Activated CD4-positive, alpha-beta T cell treated with anti-CD3 and anti-CD28 coated beads, Interleukin-2, amount 10 ng/mL, durations not matched to agents 7 days and 5 days (primary cell): ENCODE measurements at places on chromosomes 1 and 21. TPM values are rescaled to one million over a fixed set of nuclear protein-coding genes. Genes with fewer than 3 reads are reported as not detected.

DNA sequence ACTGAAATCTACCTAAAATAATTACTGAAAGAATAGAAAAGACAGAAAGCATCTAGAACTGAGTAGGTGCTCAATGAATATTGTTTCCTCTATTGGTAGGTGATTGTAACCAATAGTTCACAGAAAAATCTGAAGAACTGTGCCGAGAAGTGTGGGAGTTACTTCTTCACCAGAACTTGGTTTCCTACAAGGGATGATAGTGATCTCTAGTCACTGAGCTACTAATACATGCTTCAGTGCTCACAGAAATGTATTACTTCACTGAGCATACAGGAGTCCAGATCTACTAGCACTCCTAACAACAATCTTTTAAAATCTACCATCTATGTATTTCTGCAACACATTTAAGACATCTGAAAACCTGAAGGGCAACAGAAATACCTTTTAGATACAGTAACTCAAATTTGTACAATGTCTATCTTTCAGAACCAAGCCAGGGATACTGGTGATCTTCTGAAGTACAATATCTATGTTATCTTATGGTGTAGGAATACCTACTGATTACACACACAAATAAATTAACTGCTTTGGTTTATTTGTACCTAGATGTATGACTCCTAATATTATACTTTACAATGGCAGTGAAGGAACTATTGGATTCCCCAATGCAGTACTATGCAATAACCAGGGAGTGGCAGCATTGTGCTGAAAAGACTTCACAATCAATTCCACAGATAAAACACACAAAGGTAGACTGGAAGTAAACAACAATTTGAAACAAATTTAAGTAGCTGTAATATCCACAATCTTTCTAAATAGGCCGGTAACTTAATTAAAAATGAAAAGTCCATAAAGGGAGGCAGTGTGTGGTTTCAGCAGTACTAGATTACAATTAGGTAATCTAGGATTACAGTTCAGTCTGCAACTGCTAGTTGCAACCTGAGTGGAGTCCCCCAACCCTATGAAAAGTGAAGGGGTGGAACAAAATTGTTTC is 243.0 kb downstream of the SLC45A1 start:
- peak overlapping the region; percentile 51 for H3K27ac ChIP-seq
- H3K36me3 ChIP-seq: peaks cover 2% of the 10 kb centered on the region
- no peak overlapping the region for H3K4me3 ChIP-seq

- no peak overlapping the region for H3K27ac ChIP-seq
- H3K4me3 ChIP-seq: no peak overlapping the region
- H3K4me1 ChIP-seq: no peaks in the 10 kb centered on the region
- H3K27me3 ChIP-seq: peaks cover 27% of the 10 kb centered on the region
These were observed 62.8 kb upstream of the ZBTB40 start for GRCh38 chr1:22388671-22389450.

GRCh38 chr1:57157818-57158603 is 192.2 kb upstream of the C8B start:
- H3K4me1 ChIP-seq: no peaks in the 10 kb centered on the region
- H3K36me3 ChIP-seq: no peaks in the 10 kb centered on the region
- H3K27ac ChIP-seq: no peak overlapping the region
- H3K27me3 ChIP-seq: no peaks in the 10 kb centered on the region

- no peak for DNase-seq
- H3K4me3 ChIP-seq: no peak overlapping the region
- H3K36me3 ChIP-seq: no peaks in the 10 kb centered on the region
- H3K27ac ChIP-seq: no peak overlapping the region
These were observed 179.0 kb downstream of the SLC35F3 start for GRCh38 chr1:234083460-234083859.

DNA sequence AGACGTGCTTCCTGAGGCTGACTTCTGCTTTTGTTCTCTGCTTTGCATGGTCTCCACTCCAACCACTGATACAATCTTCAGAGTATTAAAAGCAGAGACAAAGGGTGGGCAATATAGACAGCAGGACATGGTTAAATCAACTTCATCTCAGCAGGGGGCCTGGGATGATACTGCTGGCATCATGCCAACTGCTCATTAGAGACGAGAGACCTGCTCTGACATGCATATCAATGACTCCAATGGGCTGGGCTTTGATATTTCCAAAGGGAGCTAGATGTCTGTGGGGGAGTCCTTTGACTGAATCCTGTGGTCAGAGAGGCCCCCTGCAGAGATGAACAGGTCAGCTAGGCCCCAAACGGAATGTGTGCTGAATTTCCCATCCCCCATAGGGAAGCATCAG is 106.6 kb downstream of the ACTL8 start:
- H3K36me3 ChIP-seq: no peaks in the 10 kb centered on the region
- no peak overlapping the region for H3K4me3 ChIP-seq
- no peak for DNase-seq

DNA sequence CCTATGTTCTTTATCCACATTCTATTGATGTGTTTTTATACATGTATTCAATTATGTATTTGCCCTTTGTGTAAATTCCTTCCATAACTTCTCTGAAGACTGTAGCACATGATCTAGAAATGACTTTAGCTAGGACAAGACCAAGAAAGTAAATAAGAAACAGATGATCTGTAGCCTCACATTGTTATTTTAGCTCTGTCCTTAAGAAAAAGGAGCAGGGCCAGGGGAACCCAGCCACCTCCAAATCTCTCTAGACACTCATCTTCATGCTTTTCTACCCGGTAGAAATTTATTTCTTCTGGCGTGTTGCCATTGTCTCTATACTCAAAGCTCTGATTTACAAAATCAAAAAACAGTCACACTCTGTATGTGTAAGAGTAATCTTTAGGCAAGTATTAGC is 27.1 kb downstream of the CDC7 start:
- H3K27me3 ChIP-seq: no peaks in the 10 kb centered on the region
- H3K4me3 ChIP-seq: no peak overlapping the region
- H3K4me1 ChIP-seq: peaks cover 27% of the 10 kb centered on the region
- no peak overlapping the region for H3K27ac ChIP-seq

- no peak overlapping the region for H3K27ac ChIP-seq
- H3K27me3 ChIP-seq: no peaks in the 10 kb centered on the region
- no peak for DNase-seq
- H3K4me1 ChIP-seq: no peaks in the 10 kb centered on the region
These were observed 1806.0 kb downstream of the MRPL39 start for GRCh38 chr21:23801292-23801691.

GRCh38 chr1:97186381-97186780 is 464.8 kb downstream of the PTBP2 start:
- H3K36me3 ChIP-seq: peaks cover 4% of the 10 kb centered on the region
- peak; percentile 7 for DNase-seq
- no peaks in the 10 kb centered on the region for H3K27me3 ChIP-seq
- no peak overlapping the region for H3K4me3 ChIP-seq
- no peaks in the 10 kb centered on the region for H3K4me1 ChIP-seq
- H3K27ac ChIP-seq: no peak overlapping the region

- H3K4me3 ChIP-seq: no peak overlapping the region
- no peak overlapping the region for H3K27ac ChIP-seq
- peaks cover 17% of the 10 kb centered on the region for H3K4me1 ChIP-seq
- DNase-seq: no peak
- no peaks in the 10 kb centered on the region for H3K36me3 ChIP-seq
These were observed 34.2 kb upstream of the GNPAT start for GRCh38 chr1:231206856-231207255.

DNA sequence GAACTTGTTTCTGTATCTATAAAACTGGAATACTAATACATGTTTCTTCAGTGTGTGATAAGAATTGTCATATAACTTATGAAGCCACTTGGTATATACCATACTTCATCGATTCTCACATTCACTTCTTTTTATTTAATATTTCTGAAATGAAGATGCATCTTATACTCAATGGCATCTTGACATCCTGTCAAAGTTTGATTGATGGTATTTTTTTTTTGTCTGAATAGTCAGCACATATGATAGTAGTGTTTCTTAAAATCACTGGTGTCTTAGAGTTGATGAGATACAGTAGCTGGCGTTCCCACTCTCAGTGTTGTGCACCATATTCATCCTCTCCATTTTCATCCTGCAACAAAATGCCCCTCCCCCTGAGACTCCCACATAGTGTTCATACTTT is 34.4 kb upstream of the C1orf105 start:
- H3K4me1 ChIP-seq: peaks cover 18% of the 10 kb centered on the region
- no peak overlapping the region for H3K4me3 ChIP-seq
- peaks cover 9% of the 10 kb centered on the region for H3K36me3 ChIP-seq
- peaks cover 2% of the 10 kb centered on the region for H3K27me3 ChIP-seq

DNA sequence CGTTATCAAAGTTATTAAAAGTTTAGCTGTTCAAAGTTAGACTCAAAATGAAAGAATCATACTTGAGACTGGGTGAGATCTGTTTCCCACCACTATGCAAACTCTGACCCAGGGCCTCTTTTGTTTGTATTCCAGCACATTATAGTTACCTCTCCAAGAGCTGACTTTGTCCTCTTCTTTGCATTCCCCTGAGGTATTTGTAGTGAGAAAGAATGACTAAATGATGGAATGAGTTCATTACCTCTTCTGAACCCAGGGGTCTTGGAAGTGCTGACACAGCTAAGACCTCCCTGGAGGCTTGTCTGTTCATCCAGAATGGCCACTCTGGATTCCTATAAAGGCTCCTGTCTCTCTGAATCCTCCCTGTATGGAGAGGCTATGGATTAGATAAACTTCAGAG is 62.4 kb downstream of the FGGY start:
- DNase-seq: no peak
- no peaks in the 10 kb centered on the region for H3K27me3 ChIP-seq
- no peak overlapping the region for H3K4me3 ChIP-seq
- no peaks in the 10 kb centered on the region for H3K36me3 ChIP-seq
- H3K4me1 ChIP-seq: no peaks in the 10 kb centered on the region

PAPPA2 gene
- total RNA-seq: 0.25 TPM

C8A gene
- total RNA-seq: not detected

DNA sequence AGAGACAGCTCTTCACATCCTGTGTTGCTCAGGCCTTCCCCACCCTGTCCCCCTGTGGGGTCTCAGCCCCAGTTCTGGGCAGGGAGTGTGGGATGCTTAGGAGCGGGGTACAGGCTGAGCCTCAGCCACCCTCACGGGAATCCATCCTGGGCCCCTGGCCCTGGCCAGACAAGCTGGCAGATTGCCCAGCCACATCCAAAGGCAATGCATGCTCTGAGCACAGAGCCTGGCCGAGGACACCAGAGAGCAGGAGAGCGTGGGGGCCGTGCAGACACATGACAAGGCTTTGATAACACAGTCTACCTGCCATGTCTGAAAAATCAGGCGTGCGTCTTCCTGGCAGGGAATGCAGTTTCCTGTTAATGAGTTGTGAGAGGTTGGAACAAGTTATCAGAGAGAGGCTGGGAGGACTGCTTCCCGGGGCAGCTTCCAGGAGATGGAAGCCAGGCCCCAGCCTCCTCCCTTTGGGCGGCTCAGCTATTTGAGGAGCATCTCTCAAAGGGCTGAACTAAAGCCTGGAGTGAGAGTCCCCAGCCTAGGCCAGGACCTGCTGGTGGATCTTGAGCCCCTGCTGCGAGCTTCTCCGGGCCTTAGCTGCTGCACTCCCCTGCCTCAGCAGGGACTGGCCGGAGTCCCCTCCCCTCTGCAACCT is 72.2 kb upstream of the SELENON start:
- H3K4me1 ChIP-seq: peaks cover 42% of the 10 kb centered on the region
- H3K4me3 ChIP-seq: no peak overlapping the region
- H3K27me3 ChIP-seq: peaks cover 7% of the 10 kb centered on the region
- peaks cover 5% of the 10 kb centered on the region for H3K36me3 ChIP-seq
- H3K27ac ChIP-seq: no peak overlapping the region
- DNase-seq: no peak

PYCR2 gene
- 98.1 TPM for total RNA-seq

BGLAP gene
- total RNA-seq: 3.0 TPM

DNA sequence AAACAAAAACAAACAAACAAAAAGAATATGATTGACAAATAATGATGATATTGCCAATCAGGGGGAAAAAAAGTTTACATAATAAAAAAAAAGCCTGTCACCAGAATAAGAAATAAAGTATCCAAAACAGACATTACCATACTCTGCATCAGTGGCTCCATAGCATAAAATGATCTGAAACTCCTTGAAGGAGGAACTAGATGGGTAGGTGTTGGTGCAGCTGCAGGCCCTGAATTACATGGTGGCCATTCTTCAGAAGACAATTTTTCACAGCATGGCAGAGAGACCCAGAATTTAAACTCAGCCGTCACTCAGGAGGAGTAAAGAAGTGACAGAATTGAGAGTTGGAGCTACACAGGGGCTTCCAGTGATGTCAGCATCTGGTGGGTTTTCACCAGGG is 60.2 kb downstream of the GLUL start:
- no peaks in the 10 kb centered on the region for H3K4me1 ChIP-seq
- H3K4me3 ChIP-seq: no peak overlapping the region
- H3K27ac ChIP-seq: no peak overlapping the region
- no peaks in the 10 kb centered on the region for H3K36me3 ChIP-seq
- DNase-seq: no peak

DNA sequence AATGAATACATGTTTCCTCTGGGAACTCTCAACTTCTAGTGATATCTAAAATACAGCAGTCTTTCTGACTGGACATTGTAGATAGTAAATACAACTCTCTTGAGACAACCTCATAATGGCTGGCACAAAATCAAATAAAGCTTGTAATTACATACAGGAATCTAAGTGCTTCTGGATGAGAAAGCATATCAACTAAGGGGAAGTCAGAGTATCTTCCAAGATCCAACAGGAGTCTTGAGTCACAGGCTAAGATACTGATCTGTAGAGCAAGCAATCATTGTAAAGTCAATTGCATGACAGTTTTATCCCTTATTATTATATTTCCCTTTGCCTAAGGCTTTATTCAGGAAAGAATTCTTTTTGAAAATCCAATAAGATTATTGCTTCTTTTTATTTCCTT is 249.9 kb downstream of the LRRIQ3 start:
- no peak overlapping the region for H3K4me3 ChIP-seq
- DNase-seq: no peak
- no peaks in the 10 kb centered on the region for H3K27me3 ChIP-seq
- no peaks in the 10 kb centered on the region for H3K36me3 ChIP-seq
- H3K4me1 ChIP-seq: no peaks in the 10 kb centered on the region
- H3K27ac ChIP-seq: no peak overlapping the region

DNA sequence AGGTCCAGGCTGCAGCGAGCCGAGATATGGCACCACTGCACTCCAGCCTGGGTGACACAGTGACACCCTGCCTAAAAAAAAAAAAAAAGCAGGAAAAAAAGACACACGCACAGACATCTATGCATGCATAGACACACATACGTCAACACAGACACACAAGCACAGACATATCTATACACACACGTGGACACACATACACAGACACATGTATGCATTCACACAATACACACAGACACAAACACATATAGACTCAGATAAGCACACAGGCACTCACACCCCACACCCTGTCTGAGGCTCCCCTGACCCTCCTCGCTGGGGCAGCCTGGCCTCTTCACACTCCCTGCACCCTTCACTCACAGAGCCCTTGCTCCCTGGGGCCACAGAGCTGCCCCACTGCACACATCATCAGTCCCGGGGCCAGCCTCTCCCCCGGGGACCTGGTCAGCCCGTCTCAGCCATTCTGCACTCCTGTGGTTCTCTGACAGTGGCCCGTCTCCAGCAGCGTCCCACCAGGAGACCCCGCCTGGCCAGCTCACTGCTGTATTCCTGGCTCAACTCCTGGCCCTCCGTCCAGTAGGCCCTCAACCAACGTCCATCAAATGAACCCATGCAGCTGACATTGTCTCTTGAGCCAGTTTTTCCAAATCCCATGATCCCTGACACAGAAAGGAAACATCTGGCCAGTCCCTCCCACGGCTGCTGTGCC is 4.6 kb upstream of the PRKCZ start:
- H3K4me1 ChIP-seq: peaks cover 17% of the 10 kb centered on the region
- no peak for DNase-seq
- no peak overlapping the region for H3K27ac ChIP-seq
- no peaks in the 10 kb centered on the region for H3K36me3 ChIP-seq
- H3K4me3 ChIP-seq: no peak overlapping the region
- peaks cover 18% of the 10 kb centered on the region for H3K27me3 ChIP-seq
